Stimulated activated CD4-positive, alpha-beta T cell treated with anti-CD3 and anti-CD28 coated beads, Interleukin-1b, Interleukin-23, amount 100 ng/mL, for 48 hours (primary cell): ENCODE measurements at places on chromosomes 5 and 9.

DNA sequence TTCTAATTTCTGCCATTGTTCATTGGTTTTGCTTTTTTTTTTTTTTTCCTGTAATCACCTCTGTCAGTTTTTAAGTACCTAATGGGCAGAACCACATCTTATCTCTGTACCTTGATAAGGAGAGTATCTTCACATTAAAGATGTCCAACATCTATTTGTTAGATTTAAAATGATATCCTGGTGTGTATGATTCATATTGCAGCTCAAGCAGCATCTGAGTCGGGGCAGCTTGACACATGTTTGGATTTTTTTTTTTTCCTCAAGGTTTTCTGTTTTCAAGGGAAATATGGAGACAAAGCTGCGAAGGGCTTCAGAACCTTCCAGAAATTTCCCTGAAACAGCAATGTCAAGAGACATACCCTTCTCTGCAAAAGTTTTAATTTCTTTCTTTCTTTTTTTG, 164.7 kb downstream of the DOCK2 start:
- DNase-seq: no peak

GRCh38 chr5:40429258-40430100, 250.2 kb upstream of the PTGER4 start:
- DNase-seq: no peak

GRCh38 chr5:25107853-25108252, 463.1 kb upstream of the CDH10 start:
- no peak for DNase-seq

GRCh38 chr5:40909264-40909663, at the start of gene C7:
Gene C7, plus strand, starts transcription at chr5:40909497. Its CDS starts 114 bp downstream, at chr5:40909611.
- DNase-seq: no peak

DNA sequence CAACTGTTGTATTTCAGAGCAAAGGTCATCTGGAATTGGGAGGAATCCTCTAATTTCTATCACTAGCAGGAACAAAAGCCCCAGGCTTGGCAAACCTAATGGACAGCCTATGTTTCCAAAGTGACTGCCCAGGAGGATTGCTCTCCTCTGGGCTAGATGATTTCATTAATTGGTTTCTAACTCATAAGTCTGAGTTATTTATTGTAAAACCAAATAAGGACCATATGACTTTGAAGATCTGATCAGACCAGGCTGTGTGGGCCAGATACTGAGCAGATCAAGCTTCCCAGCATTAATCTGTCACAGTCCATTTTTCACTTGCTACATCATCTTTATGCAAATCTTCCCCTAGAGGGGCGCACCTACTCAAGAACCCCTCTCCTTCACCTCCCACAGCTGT, 125.2 kb downstream of the PRDM6 start:
- DNase-seq: no peak
